AG08396 (cell line): ENCODE measurements at places on chromosomes 1 and 21.

GRCh38 chr1:30663596-30664091 is 59.7 kb downstream of the MATN1 start:
- no peak for DNase-seq

DNA sequence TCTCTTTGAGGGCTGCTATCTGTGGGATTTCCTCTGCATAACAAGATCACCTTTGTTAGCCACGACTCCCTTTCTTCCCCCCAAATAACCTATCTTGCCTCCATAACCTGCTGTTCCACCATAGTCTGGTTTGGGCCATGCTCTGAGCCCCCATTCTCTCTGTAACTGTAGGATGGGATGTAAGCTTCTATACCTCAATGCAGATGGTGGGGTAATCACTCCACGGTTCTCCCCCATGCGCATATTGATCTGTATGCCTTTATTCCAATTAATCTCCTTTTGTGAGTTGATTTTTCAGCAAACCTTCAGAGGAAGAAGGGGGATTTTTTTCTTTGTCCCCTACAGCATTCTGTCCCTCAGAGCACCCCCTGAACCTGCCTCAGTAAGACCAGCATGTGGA is 170.1 kb upstream of the IRF2BP2 start:
- no peak for DNase-seq

DNA sequence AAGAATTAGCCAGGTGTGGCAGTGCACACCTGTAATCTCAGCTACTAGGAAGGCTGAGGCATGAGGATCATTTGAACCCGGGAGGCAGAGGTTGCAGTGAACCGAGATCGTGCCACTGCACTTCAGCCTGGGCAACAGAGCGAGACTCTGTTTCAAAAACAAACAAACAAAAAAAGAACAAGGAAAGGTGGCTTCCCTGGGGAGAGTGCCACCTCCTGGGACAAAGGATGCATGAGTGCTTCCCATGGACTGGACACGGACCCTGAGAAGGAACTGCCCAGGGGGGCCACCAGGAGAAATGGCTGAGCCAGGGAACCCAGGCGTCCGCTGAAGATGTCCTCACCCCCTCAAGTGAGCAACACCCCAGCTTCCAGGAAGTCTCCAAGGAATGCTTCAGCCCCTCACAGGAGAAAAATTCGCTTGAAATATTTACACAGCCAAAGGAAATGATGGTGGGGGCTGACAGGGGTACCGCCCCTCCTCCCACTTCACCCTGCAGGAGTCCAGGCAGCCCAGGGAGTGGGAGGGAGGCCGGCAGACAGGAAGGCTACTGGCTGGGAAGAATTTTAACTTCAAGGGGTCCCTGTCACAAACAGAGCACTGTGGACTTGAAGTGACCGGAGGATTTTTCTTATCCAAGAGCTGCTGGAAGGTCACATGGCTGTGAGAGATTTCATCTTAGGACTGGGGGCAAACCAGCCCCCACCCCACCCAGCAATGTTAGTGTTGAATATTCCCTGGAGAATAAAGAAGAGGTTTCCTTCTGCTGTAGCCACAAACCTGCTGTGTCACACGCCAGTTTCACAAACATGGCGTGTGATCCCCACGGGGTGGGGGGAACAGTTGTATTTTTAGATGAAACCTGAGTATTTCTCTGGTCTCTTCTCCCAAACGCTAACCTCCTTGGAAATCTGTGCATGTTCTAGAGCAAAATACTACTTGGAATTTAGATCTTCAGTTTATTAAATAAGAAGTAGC is 90.8 kb upstream of the SLC25A33 start:
- DNase-seq: no peak

DNA sequence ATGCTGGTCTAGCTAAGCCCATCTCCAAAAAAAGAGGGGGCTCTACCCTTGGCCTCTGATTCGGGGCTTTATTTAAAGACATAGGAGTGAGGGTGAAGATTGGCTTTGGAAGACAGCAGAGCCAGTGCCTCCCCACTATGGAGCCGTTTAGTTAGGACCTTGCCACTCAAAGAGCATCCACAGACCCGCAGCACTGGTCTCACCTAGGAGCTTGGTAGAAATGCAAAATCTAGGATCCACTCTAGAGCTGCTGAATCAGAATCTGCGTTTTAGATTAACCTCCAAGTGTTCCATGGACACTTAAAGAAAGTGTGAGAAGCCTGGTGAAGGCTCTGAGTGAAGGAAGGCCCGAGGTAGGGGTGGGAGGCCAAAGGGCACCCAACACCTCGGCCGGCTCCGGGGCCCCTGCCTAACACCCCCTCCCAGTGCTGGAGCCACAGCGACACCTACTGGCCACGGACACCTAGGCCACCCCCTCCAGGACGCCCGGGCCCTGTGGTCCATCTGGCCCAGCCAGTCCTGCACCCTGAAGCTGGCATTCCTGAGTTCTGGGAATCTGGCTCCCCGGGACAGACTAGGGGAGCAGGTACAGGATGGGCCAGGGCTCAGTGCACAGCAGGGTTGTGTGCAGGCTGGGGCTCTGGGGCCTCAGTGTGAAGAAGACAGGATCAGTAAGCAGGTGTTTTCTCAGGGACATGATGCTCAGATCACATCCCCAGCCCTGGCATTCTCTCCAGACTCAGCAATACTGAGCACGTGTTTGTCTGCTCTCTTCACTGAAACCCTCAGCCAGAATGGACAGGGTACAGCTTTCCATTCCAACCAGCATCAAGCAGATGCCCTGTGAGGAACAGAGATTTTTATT is 79.2 kb downstream of the TMEM53 start:
- DNase-seq: peak; percentile 91

GRCh38 chr1:85316321-85316720 is 39.9 kb upstream of the BCL10 start:
- DNase-seq: no peak

DNA sequence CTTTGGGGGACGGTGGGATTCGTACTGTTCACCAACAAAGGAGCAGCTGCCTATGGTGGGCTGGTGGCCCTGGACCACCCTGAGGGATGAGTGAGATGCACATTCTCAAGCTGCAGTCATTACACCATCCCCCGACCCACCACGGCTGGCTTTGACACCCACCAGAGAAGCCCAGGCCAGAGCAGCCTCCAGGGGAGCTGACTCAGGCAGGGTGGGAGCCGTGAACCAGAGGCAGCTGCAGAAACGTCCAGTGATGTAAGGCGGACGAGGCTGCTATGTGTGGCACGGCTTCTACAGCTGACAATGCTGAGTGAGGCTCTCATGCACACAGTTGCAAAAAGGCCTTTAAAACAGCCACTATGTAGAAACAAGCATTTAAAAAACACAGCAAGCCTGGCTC is 40.1 kb downstream of the CHAF1B start:
- no peak for DNase-seq

DNA sequence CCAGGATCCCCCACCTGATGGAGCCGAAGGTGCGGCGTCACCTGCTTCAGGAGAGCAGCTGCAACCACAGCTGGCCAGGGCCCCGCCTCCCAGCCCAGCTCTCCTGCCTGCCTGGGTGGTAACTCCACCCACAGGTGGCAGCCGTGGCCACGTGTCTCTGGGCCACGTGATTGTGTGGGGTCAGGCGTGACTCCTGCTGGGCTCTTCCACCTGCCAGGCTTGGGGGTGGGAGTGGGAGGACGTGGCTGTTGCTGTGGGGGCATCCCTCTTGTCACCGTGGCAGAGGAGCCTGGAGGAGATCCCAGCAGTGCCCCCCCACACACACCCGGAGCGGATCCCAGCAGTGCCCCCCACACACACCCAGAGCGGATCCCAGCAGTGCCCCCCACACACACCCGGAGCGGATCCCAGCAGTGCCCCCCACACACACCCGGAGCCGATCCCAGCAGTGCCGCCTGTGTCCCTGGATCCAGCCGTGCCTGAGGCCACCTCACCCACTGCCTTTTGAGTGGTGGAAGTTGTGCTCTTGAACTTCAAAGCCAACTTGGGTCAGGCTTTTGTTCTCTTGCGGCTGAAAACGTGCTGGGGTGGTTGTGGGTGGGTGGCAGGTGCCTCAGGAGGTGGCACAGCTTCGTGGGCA is 32.2 kb downstream of the POFUT2 start:
- DNase-seq: no peak

DNA sequence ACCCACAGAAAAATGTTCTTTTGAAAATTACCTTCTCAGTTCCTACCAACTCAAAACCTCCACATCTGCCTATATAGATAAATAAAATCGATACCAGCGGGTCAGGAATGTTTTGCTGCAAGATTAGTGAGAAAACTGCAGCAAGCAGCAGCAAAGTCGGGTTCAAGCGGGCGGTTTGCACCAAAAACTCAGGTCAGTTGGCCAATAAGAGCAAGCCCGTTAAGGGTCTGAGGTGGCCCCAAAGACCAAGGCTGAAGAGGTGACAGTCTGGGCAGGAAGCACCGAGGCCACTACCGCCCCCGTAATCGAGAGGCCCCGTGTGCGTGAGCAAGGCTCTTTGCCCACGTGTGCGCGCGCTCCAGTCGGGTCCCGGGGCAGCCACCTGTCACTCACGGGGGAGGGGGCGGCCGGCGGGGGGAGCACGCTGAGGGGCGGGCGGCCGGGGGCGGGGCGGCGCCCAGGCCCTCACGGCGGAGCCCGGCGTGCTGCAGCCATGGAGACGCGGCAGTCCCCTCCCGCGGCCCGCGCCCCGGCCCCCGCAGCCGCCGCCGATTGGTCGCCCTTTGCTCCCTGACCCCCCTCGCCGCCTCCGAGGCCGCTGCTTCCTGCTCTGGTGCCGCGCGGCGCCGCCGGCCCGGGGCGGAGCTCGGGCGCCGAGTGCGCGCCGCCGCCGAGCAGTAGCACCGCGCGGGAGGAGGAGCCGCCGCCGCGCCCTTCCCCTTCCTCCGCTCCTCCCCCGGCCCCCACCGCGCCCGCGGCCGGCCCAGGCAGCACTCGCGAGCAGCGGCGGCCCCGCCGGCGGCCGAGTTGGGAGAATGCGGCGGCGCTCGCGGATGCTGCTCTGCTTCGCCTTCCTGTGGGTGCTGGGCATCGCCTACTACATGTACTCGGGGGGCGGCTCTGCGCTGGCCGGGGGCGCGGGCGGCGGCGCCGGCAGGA is at the start of gene GALNT2:
Gene GALNT2 (plus strand): TSS at position 773 of the 939 bp plus-strand sequence. CDS start 43 bp downstream, at position 816.
- peak; percentile 98 for DNase-seq

GRCh38 chr1:3221112-3222041 is 152.4 kb downstream of the PRDM16 start:
- no peak for DNase-seq

GRCh38 chr1:185926588-185926987 is 192.4 kb downstream of the HMCN1 start:
- no peak for DNase-seq

DNA sequence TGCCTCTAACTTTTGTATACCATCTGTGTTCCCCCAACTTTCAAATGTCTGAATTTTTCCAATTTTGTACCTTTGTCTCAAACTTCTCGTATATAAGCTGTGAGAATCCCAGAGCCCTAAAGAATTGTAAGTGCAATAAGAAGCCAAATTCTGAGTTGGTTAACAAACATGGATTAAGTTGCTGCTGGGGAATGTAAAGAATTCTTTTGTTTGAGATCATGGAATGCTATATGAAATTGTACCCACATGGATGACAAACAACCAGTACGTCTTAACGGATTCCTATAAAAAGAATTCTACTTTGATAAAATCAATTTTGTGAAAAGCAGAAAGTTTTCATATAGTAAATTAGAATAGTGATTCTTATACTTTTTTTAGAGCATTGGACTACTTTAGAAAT is 72.4 kb upstream of the CYP2J2 start:
- DNase-seq: no peak

DNA sequence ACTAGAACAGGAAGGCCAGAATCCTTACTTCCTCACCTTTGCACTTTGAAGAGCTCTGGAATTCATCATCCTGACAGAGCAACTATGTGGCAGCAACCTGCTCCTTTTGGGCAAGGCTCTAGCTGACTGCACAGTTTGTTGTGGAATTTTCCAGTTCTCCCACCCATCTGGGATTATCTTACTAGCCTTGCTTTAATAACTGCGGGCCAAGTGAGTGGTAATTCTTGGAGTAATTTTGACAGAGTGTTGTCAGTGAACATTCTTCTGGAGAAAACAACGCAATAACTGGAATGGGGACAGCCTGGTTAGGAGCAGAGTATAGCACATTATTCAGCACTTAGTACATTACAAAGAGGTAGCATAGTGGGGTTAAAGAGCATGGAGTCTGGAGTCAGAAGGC is 75.3 kb downstream of the NTMT2 start:
- DNase-seq: no peak

- DNase-seq: no peak
Observed at GRCh38 chr1:910311-910880, 13.3 kb upstream of the SAMD11 start.

GRCh38 chr1:56099766-56100265 is 479.5 kb downstream of the PLPP3 start:
- peak; percentile 25 for DNase-seq

- peak; percentile 46 for DNase-seq
Observed at GRCh38 chr1:90579212-90579802, 137.8 kb downstream of the BARHL2 start.

DNA sequence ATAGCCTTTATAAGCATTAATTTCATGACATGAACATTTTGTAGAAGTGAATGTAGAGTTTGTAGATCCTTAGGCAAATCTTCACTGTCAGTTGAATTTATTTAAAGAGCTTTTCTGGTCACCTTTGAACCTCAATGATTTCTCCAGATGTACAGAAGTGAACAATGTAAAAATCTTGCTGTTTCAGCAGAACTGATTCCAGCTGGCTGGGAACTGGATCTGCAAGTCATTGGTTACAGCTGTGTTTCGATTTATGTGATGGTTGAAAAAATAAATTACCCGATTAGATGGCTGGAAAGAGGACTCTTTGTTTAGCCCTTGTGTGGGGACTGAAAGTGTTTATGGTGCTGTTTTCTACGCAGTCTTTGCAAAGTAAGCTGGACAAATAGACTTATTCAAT is 849.8 kb downstream of the USP25 start:
- no peak for DNase-seq

- no peak for DNase-seq
Observed at GRCh38 chr1:45032837-45033236, 20.8 kb downstream of the UROD start.

DNA sequence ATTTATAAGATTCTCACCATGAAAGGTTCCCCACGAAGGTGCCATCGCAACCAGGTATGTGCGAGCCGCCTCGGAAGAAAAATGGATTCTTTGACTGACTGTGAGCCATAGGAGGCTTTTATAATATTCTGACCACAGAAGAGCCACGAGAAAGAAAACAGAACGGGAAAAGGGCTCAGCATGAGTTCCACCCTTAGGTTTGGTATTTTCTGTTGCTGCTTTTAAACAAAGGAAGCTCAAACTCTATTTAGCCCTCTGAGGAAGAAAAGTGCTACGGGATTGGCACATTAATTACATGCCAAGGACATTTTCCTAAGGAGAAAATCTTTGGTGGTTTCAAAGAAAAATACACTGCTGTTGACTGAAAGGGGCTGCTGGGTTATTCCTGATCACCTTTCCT is 39.3 kb downstream of the MIS18A start:
- DNase-seq: no peak
